Fibroblast of mammary gland (primary cell): ENCODE measurements at places on chromosomes 1 and 21.

DNA sequence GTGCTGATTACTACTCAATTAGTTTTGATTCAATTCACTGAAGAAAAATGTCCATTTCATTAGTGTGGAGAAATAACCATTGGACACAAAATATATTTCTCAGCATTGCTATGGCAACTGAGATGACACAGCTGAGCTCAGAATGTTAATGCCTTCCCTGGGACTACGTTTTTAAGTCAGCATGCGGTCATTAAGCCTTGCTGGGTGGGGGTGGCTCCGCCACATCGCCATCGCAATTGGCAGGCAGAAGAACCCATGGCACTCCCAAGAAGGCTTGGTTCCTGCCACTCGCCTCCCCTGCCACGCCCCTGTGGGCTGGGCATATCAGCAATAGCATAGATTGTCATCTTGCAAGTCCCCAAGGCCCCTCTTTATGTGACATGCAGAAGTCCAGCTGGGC, 256.7 kb upstream of the CAMK1G start:
- no peak for DNase-seq

- DNase-seq = no peak
Measured at GRCh38 chr1:209104646-209105045, 478.9 kb upstream of the CAMK1G start.

- DNase-seq = peak; percentile 17
Measured at GRCh38 chr1:79005945-79006344, 585 bp downstream of the ADGRL4 start.

- DNase-seq = no peak
Measured at GRCh38 chr1:45353685-45354084, 13.4 kb upstream of the MUTYH start.

- peak; percentile 34 for DNase-seq
Measured at GRCh38 chr1:92992054-92992453, 30.8 kb upstream of the DIPK1A start.
